ENCODE measurements at places on chromosomes 1 and 21.

GRCh38 chr1:87327376-87328271 lies 1.1 kb upstream of the LMO4 start:
- no peak for DNase-seq

- no peak for DNase-seq
Measured at GRCh38 chr1:109111386-109112055, 2.4 kb upstream of the ELAPOR1 start.

- no peak for DNase-seq
Measured at GRCh38 chr1:247287460-247287859, 31.6 kb downstream of the VN1R5 start.

DNA sequence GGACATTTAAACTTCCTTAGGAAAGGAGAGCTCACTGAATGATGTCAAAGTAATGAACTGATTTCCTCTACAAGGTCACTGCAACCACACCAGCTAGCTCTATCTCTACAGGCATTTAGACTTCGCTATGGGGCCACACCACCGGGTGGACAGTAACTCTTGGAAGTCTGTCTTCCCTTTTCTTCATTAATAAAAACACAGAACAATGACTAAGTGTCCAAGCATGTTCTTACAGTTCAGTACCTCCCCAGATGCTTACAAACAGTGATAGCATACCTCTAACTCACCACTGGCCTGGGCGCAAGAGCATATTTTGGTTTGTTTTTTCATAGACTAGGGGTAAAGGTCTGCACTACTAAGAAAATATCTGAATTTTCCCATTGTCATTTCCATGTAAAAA lies 54.6 kb downstream of the SIM2 start:
- no peak for DNase-seq

DNA sequence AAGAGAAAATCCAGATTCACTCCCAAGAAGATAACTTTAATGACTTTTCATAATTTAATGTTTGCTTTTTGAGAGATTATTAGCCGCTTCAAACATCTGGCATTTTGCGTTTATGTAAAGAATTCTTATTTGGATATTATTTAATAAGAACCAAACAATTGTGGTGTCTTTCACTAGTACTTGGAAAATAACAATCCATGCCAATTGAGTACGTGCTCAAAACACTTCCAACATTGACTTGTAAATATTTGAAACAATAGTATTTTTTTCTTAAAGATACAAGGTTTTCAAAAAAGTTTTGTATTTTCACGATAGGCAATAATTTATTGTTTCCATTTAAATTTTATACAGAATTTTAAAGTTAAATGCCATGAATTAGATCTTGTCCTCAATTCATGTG lies 498.7 kb downstream of the AMY1C start:
- no peak for DNase-seq

DNA sequence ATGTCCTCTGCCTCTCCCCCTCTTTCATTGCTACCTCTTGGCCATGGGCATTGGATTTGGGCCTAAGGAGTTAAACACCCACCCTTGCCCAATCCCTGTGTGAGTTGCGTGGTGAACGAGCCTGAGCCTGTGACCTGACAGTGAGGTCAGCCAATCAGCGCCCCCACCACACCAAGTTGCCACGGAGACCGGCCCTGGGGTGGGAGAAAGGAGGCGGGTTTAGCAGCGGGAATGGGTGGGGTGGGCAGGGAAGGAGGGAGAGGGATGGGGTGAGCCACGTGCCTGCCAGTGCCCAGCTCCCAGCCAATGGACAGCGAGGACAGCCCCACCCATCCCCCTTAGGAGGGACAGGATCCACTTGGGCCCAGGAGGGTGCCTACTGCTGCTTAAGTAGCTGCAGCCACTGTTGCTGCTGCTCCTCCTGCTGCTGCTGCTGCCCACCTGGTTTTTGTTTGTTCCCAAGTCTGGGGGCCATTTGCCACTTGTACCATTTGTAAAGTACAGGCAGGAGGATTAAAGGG lies 9.5 kb downstream of the ZBTB7B start:
- DNase-seq: peak; percentile 37

DNA sequence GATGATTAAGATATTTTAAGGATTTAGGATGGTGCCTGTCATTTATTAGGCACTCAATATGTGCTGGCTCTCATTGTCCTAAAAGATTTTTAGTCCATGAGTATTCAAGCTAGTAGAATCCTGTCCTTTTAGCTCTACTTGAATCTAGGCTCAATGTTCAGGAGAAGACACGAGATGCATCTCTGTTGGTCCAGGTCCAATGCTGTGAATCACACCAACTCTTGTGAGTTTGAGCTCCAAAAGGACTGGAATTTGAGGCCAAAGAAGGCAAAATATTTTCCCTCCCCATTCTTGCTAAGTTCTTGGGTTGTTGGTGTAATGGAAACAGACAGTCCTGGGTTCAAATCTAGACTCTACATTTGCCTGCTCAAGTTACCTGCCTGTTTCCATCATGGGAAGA lies 1.4 kb upstream of the PODN start:
- DNase-seq: no peak

GRCh38 chr1:20105856-20106255 lies 13.5 kb downstream of the PLA2G2D start:
- DNase-seq: no peak

GRCh38 chr1:230517786-230518185 lies 91.7 kb upstream of the PGBD5 start:
- DNase-seq: no peak

GRCh38 chr21:44593598-44594405 lies 1.5 kb upstream of the KRTAP10-6 start:
- no peak for DNase-seq

GRCh38 chr1:52994656-52995055 lies 67.4 kb upstream of the PODN start:
- DNase-seq: no peak

DNA sequence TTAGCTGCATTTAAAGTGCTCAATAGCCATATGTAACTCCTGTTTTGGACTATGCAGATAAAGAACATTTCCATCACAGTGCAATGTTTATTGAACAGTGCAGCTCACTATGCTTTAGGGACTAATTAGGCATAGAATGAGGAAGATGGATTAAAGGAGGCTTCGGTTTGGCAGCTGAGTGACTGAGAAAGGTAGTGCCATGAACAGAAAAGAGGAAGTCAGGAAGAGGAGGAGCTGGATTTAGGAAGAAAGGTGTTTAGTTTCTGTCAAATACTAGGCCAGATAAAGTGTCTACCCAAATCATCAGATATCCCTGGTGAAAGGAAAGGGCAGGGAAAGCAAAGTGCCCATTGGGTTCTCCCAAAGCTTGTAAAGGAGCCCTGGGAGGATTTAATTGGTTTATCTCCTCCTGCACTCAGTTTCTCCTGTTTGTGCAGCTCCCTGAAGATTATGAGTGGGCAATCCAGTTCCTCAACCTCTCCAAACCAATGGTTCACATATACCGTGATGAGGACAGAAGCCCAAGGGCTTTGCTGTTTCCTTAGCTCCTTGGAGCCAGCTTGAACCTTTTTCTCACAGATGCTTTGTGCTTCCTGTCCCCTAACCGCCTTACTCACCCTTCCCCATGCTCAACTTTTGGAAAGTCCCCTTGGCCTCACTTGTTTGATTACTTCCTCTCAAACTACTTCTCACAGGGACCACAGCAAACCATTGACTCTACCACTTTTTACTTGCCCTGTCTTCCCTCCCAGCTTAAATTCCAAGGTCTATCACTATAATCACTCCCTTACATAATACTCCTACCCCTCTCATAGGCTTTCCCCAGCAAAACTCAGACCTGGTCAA lies 3.5 kb upstream of the RAP1A start:
- peak; percentile 82 for DNase-seq

All from CD4-positive, alpha-beta T cell treated with Interleukin-2 at 100 ng/mL for 4 hours (primary cell).